Sigmoid colon (tissue), 7 donors: ENCODE measurements at places on chromosomes 2 and 18. TPM values are rescaled to one million over a fixed set of nuclear protein-coding genes. Genes with fewer than 3 reads are reported as not detected.
A peak's percentile ranks its signal among the peaks of the same experiment; 100 is the strongest.

The ABCB11 gene
- not detected for total RNA-seq

The AGXT gene
- total RNA-seq = not detected

The SERPINB3 gene
- total RNA-seq = not detected

The UGT1A4 gene
- total RNA-seq = not detected

The SMCHD1 gene
- 87.1 TPM for total RNA-seq

The CAPN13 gene
- not detected for total RNA-seq

The CLEC4F gene
- total RNA-seq = 0.55 TPM

The ITGA4 gene
- total RNA-seq = 12.5 TPM

DNA sequence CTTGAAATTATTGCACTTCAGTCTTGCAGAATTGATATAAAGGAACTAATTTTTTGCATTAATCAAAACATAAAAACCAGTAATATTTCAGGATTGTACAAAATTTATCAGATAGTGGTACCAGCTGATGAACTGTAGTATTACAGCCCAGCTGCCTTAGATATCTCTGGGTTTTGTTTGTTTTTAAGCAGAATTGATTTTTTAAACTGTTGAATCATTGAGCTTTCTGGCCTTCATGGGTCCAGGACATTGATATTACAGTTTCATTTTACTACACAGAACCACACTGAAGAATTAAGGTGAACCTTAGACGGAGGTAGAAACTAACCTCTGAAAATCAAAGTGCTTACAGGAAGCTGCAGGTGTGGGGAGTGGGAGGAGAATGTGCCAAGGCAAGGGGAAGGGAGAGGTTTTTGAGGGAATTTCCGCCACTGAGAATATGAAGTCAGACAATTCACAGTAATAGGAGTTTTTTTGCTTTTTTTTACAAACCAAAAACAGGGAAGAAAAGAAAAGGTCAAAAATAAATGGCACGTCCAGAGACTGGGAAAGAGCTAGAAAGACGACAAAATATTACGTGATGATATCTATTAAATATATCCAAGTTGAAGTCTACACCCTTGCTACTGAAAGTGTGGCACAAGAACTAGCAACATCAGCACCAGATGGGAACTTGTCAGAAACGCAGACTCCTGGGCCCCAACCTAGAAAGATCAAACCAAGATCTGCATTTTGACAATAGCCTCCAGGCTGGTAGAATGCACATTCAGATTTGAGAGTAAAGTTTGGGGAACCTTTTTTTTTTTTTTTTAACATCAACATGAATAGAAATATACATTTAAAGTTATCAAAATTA is 40.8 kb upstream of the SPAG16 start:
- no peaks in the 10 kb centered on the region for H3K27me3 ChIP-seq
- H3K36me3 ChIP-seq = no peaks in the 10 kb centered on the region
- H3K4me3 ChIP-seq = no peak overlapping the region
- H3K4me1 ChIP-seq = no peaks in the 10 kb centered on the region
- H3K27ac ChIP-seq = no peak overlapping the region

DNA sequence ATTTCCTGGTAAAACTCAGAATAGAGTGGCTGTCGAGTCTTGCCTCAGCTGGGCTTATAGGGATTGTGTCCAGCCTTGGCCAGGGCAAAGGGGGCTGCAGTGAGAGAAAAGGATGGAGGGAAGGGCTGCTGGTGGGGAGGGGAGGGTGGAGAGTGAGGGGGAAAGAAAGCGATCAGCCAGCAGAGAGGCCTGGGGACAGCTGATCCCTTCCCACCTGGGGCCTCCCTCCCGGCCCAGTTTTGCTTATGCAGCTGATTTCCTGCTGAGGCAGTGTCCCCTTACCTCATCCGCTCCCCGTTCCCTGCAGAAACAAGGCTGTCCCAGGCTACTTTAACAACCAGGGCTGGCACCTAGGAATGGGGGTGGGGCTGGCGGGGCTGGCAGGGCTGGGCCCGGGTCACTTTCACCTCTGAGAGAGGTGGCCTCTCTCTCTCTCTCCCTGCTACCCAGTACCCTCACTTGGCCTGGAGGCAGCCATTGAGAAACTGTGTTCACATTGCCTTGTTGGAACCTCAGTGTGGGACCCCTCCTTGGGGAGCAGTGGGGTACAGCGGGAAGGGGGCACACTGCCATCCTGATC is 12.2 kb upstream of the GMPPA start:
- H3K4me3 ChIP-seq = no peak overlapping the region
- H3K27me3 ChIP-seq = peaks cover 6% of the 10 kb centered on the region
- DNase-seq = no peak

- no peaks in the 10 kb centered on the region for H3K4me1 ChIP-seq
- H3K27me3 ChIP-seq = no peaks in the 10 kb centered on the region
- no peak overlapping the region for H3K4me3 ChIP-seq
Measured at GRCh38 chr2:27907547-27907946, 17.0 kb downstream of the BABAM2 start.

- no peak overlapping the region for H3K4me3 ChIP-seq
- H3K36me3 ChIP-seq = no peaks in the 10 kb centered on the region
- H3K27me3 ChIP-seq = no peaks in the 10 kb centered on the region
- H3K27ac ChIP-seq = no peak overlapping the region
- DNase-seq = no peak
Measured at GRCh38 chr18:58168993-58169392, 125.0 kb downstream of the NEDD4L start.

- no peaks in the 10 kb centered on the region for H3K4me1 ChIP-seq
- no peak overlapping the region for H3K4me3 ChIP-seq
- DNase-seq = no peak
- no peaks in the 10 kb centered on the region for H3K36me3 ChIP-seq
- no peak overlapping the region for H3K27ac ChIP-seq
- H3K27me3 ChIP-seq = no peaks in the 10 kb centered on the region
Measured at GRCh38 chr18:55641486-55641885, 53.5 kb upstream of the TCF4 start.

- peaks cover 22% of the 10 kb centered on the region for H3K4me1 ChIP-seq
- no peak for DNase-seq
- no peak overlapping the region for H3K27ac ChIP-seq
- H3K36me3 ChIP-seq = no peaks in the 10 kb centered on the region
- H3K27me3 ChIP-seq = no peaks in the 10 kb centered on the region
Measured at GRCh38 chr2:71617266-71617665, 163.9 kb downstream of the DYSF start.

GRCh38 chr18:68270017-68270416 is 444.9 kb downstream of the TMX3 start:
- H3K36me3 ChIP-seq = no peaks in the 10 kb centered on the region
- no peak overlapping the region for H3K4me3 ChIP-seq
- no peak for DNase-seq
- H3K4me1 ChIP-seq = no peaks in the 10 kb centered on the region
- no peaks in the 10 kb centered on the region for H3K27me3 ChIP-seq
- H3K27ac ChIP-seq = no peak overlapping the region

GRCh38 chr18:2656237-2656980 is 883 bp downstream of the SMCHD1 start:
- peak; percentile 84 for DNase-seq
- peak overlapping the region; percentile 97 for H3K4me3 ChIP-seq
- peak overlapping the region; percentile 99 for H3K27ac ChIP-seq
- no peaks in the 10 kb centered on the region for H3K27me3 ChIP-seq

- no peaks in the 10 kb centered on the region for H3K36me3 ChIP-seq
- H3K27ac ChIP-seq = no peak overlapping the region
- H3K4me3 ChIP-seq = peak overlapping the region; percentile 45
- H3K4me1 ChIP-seq = peaks cover 13% of the 10 kb centered on the region
- no peaks in the 10 kb centered on the region for H3K27me3 ChIP-seq
- DNase-seq = no peak
Measured at GRCh38 chr2:174730698-174731018, 33.6 kb downstream of the CHRNA1 start.

GRCh38 chr2:227455200-227455599 is 16.8 kb upstream of the AGFG1 start:
- H3K27ac ChIP-seq = no peak overlapping the region
- H3K4me3 ChIP-seq = no peak overlapping the region
- no peaks in the 10 kb centered on the region for H3K4me1 ChIP-seq
- H3K27me3 ChIP-seq = no peaks in the 10 kb centered on the region
- no peaks in the 10 kb centered on the region for H3K36me3 ChIP-seq
- no peak for DNase-seq

DNA sequence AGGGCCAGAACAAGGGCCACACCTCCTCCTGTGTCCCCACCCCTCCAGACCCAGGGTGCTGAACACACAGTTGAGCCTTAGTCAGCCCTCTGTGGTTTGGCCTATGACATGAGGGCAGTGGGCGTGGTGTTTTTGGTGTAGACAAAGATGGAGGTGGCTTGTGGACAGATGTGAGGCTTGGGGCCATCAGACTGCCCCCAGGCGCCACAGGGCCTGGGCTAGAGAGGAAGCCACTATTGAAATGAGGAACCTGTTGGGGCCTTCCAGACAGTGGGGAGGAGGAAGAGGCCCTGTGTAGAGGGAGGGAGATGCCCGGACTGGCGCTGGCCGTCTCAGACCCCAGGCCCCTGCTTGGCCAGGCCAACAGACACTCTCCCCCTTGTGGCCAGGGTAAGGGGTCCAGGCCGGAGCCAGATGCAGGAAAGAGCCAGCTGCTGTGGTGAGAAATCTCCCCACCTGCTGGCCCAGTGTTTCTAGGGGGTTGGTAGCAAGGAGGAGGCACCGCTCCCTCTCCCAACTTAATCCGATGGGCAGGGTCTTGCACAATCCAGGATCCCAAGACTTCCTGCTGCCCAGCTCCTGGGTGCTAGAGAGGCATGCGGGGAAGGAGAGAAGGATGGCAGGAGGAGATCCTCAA is 53.8 kb downstream of the SMAD7 start:
- DNase-seq = peak; percentile 76
- no peaks in the 10 kb centered on the region for H3K27me3 ChIP-seq
- no peaks in the 10 kb centered on the region for H3K36me3 ChIP-seq
- H3K4me1 ChIP-seq = no peaks in the 10 kb centered on the region
- H3K27ac ChIP-seq = no peak overlapping the region

DNA sequence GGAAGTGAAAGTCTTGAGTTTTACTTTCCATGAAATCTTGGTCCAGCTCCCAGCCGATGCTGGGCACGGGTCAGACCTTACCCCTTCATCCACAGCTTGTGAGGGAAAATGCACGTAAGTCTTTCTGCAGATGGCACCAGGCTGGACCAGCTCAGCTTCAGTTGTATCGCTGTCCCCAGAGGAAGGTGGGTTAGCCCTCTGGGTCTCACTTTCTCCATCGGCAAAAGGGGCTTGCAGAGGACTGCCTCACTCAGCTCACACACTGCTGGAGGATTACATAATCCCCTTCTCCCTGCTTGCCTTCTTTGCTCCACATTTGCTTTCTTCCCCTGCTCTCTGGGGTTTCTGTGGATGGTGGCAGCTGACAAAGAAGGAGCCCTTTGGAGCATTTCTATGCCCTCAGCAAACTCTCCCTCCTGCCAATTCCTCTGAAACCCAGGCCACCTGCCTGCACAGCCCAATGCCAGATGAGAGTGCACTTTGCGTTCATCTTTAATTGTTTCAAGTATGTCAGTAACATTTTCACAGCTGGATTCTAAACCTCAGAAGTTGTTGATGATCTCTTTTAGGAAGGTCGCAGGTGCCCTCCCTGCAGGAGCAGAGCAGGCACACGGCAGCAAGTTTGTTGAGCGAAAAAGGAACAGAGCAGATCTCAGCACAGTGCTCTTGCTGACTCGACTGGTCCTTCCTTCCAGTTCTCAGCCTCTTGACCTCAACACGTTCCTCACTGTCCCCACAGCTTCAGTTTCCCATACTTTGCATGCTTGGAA is 155.6 kb upstream of the GLI2 start:
- DNase-seq = no peak
- no peaks in the 10 kb centered on the region for H3K36me3 ChIP-seq
- H3K27ac ChIP-seq = no peak overlapping the region
- H3K27me3 ChIP-seq = peaks cover 7% of the 10 kb centered on the region
- H3K4me1 ChIP-seq = peaks cover 9% of the 10 kb centered on the region

DNA sequence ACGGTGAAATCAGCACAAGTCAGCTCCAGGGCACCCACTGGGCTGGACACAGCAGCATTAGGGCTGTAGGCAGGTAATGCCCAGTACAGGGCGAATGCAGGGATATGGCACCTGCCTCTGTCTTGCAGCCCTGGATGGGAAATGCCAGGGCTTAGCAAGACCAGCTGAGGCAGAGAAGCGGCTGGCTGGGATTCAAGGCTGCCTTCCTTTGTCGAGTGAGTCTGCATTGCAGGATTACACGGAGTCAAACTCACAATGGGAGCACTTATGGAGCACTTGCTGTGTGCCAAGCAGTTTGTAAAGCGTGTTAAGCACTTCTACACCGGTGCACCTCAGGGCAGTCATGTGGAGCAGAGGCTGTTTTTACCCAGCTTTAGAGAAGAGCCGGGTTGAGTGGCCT is 87.3 kb upstream of the HDAC4 start:
- H3K27me3 ChIP-seq = no peaks in the 10 kb centered on the region
- peaks cover 8% of the 10 kb centered on the region for H3K4me1 ChIP-seq
- no peaks in the 10 kb centered on the region for H3K36me3 ChIP-seq
- no peak overlapping the region for H3K27ac ChIP-seq

DNA sequence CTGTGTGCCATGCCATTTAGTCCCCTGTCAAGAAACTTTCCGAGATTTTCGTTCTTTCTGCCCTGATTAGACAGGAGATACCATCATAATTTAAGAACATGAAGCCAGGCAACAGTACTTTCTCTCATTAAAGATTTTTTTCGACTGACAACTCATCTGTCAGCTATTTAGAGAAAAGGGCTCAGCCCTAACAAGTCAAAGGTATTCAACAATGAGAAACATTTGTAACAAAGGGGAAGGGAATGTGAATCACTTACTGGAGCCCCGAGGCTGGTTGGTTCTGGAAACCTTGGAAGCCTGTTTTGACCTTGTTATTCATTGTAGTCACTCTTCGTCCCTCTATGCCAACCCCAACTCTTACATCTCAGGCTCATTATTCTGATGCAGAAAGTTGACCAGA is 199.4 kb downstream of the SPP2 start:
- H3K4me3 ChIP-seq = no peak overlapping the region
- DNase-seq = no peak
- no peaks in the 10 kb centered on the region for H3K27me3 ChIP-seq
- no peak overlapping the region for H3K27ac ChIP-seq
- no peaks in the 10 kb centered on the region for H3K36me3 ChIP-seq

DNA sequence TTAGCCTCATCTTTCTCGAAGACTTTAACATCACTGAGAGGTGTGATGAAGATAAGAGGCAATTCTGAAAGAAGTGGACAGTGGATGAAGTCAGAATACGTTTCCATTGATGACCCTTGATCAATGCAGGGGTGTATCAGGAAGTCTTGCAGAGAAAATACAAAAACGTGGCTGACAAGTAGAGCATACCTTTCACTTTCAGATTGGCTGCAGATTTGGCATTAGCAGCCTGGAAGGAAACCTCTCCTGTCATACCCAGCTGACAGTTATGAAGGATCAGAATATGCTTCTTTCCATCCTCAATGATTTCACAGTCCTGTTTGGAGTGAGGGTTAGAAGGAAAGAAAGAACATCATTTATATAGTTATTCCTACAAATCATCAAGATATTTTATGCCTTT is 152.5 kb downstream of the PLEKHA3 start:
- H3K27ac ChIP-seq = no peak overlapping the region
- H3K4me1 ChIP-seq = no peaks in the 10 kb centered on the region
- H3K27me3 ChIP-seq = no peaks in the 10 kb centered on the region
- DNase-seq = no peak
- no peaks in the 10 kb centered on the region for H3K36me3 ChIP-seq

- H3K4me1 ChIP-seq = no peaks in the 10 kb centered on the region
- H3K27me3 ChIP-seq = no peaks in the 10 kb centered on the region
- no peak for DNase-seq
Measured at GRCh38 chr2:24469148-24469650, 21.9 kb upstream of the NCOA1 start.
